Spleen (tissue), 13 donors: ENCODE measurements at places on chromosomes 2 and 18. TPM values are rescaled to one million over a fixed set of nuclear protein-coding genes. Genes with fewer than 3 reads are reported as not detected.

UCN gene
- polyA plus RNA-seq, result 2.5 TPM

DNA sequence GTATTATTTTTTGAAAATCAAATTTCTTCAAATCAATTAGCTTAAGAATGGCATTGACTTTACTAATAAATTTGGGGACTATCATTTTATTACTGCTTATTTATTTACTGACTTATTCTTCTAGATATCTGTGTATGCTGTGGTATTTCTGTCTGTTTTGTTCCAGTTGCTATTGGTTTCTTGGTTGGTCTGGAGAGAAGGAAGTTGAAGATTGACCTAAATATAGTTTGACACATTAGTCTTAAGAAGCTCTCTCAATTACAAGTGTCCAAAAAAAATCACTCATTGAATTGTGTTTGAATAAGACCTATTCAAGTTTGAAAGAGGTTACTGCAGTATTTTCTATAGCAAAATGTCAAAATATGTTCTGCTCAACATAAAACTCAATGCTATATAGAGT is 153.3 kb upstream of the KYNU start:
- no peak for DNase-seq

- no peak for DNase-seq
These were observed 119.0 kb upstream of the KLHL14 start for GRCh38 chr18:32891797-32892196.

DNA sequence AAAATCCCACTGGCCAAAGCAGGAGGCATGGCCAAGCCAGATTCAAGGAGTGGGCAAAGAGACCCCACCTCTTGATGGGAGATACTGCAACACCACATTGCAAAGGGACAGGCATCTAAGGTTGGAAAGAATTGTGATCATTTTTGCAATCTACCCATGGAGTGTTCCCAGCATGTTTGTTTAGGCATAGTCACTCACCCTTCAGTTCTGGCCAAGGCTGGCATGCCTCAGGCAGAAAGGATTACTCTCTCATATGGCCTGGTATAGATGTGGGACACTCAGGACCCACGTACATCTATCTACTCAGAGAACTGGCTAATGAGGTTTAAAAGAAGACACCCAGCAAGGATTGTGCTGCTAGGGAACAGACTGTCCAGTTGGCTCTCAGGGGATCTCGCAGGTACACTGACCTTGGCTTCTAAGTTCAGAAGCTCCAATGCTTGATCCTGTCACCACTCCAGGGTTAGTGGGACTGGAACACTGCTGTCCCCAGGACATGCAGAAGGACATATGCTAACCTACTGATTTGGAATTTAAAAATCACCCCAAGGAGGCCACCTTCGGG is 183.7 kb downstream of the KLHL29 start:
- no peak for DNase-seq

DNA sequence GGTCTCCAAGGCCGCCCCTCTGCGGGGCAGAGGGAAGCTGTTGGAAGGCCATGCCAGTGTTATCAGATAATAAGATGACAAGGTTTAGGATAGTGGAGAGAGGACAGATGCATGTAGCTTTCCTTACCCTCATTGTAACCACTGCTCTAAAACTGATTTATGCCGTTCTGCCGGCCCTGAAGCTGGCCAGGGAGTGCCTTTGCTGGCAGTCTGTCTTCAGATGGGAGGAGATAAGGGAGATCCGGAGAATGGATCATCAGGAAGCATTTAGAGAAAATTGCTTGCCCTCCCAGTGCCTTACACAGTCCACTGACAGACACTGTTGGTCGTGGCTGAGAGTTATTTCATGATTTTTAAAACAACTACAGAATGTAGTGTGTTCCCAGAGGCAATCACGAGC is 35.4 kb upstream of the MYO3B start:
- no peak for DNase-seq

GALNT5 gene
- 0.03 TPM for polyA plus RNA-seq

GRCh38 chr2:18643326-18644114 is 54.2 kb upstream of the NT5C1B start:
- DNase-seq, result no peak

DNA sequence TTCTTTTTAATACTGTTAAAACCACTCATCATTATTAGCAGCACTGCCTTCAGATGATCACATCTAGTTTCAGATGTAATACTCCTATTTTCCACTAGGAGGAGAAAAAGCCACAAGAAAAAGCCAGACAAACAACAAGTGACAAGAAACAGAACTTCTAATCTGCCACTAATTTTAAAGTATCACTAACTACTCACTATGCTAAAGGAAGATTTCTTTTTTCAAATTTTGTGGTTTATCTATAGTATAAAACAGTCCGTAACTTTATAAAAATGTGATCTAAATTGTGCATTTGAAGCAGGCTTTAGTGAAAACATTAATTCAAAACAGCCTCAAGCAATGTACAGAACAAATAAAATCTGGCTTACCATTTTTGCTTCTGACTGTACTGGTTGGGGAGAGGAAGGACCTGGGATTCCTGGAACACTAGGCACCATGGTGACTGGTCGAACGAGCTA is 56.8 kb downstream of the ATF2 start:
- no peak for DNase-seq

- no peak for DNase-seq
These were observed 45.5 kb downstream of the RAB12 start for GRCh38 chr18:8654503-8655451.

DNA sequence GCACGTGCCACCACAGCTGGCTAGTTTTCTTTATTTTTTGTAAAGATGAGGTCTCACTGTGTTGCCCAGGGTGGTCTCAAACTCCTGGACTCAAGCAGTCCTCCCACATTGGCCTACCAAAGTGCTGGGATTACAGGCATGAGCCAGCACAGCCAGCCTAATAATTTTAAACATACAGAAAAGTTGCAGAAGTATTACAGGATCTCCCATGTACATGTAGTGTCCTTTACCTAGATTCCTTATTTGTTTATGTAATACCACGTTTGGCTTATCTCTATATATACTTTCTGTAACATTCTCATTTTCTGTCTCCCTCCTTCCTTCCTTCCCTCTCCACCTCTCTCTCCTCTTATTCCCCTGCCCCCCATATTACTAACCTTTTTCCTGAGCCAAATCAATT is 41.7 kb downstream of the PPM1B start:
- DNase-seq, result no peak

GRCh38 chr2:231627384-231628120 is 34.9 kb downstream of the TEX44 start:
- DNase-seq, result no peak

- DNase-seq, result no peak
These were observed 210.1 kb upstream of the RAB6C start for GRCh38 chr2:129769185-129769991.

- DNase-seq, result no peak
These were observed 76.8 kb downstream of the CEP192 start for GRCh38 chr18:13067966-13068365.

- no peak for DNase-seq
These were observed 219.1 kb downstream of the CALCRL start for GRCh38 chr2:187228986-187229385.

DNA sequence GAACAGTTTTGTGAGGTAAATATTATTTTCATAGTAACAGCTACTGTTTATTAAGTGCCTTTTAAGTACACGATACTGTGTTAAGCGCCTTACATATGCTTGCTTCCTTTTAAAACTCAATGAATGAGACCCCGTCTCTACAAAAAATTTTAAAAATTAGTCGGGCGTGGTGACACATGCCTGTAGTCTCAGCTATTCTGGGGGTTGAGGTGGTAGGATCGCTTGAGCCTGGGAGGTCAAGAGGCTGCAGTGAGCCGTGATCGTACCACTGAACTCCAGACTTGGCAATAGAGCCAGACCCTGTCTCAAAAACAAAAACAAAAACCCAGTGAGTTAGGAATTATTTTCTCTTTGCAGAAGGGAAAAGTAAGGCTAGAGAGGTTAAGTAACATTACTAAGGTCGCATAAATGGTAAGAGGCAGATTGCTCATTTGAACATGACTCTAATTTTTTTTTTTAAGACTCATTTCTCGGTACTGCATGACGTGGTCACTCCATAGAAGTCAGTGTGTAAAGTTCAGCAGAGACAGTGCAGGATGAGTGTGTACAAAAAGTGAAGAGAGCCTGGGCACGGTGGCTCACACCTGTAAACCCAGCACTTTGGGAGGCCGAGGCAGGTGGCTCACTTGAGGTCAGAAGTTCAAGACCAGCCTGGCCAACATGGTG is 1.1 kb downstream of the METAP1D start:
- no peak for DNase-seq

GRCh38 chr2:69087912-69088240 is 74.9 kb downstream of the ANTXR1 start:
- DNase-seq, result no peak

FER1L5 gene
- not detected for polyA plus RNA-seq

DNA sequence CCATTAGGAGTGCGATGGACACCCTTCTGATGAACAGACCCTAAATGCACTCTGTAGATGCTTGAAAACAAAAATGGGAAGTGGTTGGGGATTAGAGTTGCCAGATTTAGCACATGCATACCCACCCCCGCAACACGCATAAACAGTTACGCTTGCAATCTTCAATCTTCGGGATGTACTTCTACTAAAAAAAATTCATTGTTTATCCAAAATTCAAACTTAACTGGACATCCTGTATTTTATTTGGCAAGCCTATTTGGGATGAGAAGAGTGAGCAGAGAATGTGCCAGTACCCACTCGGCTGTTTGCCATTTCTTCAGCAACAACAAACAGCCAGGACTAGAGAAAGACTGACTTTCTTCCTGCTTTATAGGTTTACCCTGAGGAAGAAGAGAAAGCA is 18.4 kb downstream of the KIAA2012 start:
- no peak for DNase-seq

DNA sequence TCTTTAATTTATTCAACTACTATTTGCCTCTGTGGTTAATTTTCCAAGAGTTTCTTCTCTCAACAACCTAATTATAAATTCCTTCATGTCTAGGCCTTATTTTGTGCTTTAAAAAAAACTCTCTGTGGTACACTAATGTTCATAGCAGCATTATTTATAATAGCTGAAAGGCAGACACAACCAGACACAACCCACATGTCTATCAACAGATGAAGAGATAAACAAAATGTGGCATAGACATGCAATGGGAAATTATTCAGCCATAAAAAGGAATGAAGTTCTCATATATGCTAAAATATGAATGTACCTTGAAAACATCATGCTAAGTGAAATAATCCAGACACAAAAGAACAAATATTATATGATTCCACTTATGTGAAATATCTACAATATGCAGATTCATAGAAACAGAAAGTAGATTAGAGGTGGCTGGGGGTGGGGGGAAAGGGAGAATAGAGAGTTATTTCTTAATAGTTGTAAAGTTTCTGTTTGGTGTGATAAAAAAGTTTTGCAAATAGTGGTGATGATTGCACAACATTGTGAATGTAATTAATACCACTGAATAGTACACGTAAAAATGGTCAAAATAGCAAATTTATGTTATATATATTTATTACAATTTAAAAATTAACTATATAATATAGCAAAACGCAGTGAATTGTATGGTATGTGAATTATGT is 28.1 kb upstream of the RASGRP3 start:
- DNase-seq, result no peak

DNA sequence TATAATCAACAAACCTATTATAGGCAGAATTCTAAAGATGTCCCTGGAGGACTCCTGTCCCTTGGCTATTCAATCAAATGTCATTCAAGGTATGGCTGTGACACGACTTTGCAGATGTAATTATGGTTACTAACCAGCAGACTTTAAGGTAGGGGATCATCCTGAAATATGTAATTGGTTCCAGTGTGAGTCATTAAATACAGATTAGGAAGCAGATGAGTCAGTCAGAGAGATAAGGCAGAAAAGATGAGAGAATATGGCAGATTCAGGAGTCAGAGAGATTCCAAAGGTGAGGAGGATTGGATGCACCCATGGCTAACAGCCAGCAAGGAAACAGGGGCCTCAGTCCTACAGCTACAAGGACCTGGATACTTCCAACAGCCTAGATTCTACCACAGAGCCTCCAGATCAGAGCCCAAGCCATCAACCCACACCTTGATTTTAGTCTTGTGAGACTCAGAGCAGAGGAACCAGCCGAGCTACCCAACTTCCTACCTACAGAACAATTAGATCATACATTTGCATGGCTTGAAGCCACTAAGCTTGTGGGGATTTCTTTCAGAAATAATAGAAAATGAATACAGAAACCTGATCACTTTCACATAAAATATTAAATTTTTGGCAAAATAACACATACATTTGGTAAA is 11.2 kb upstream of the PROM2 start:
- no peak for DNase-seq

GRCh38 chr2:113164930-113165585 is 8.7 kb upstream of the PSD4 start:
- peak; percentile 49 for DNase-seq

DNA sequence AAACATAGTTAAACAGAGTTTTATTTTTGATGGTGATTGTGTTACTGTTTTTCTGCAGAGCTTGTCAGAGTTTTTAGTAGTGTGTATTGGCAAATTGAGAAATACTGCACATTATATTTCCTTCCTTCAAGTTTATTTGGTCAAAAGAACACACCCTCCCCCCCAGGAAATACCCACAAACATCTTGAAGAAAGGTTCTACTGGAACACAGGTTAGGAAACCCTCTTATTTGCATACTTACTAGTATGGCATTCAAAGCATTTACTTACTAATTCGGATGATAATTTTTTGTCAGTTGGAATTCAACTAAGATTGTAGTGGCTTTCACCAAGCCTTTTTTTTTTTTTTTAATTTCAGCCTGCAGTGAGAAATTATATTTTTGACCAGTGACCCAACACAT is 9.1 kb downstream of the CAB39 start:
- DNase-seq, result no peak

IL37 gene
- not detected for polyA plus RNA-seq

GRCh38 chr18:26453386-26453901 is 94.9 kb downstream of the KCTD1 start:
- DNase-seq, result no peak

ANKRD29 gene
- 7.2 TPM for polyA plus RNA-seq

DNA sequence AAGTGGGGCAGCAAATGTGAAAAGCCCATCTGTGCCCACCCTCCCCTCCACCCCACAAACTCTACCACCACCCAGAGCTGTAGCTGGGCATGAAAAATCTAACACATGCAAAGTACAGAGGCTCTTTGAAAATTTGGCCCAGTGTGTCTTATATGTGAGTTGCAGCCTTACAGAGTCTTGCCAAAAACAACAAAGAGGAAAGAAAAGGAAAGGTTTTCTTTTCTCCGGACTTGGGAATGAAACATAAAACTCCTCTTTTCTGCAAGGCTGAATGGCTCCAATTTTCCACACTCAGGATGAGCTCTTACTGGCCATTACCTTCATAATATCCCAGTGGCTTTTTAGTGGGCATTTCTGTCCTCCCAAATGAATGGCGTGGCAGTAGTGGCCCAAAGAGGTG is 27.9 kb upstream of the POU3F3 start:
- DNase-seq, result no peak

DNA sequence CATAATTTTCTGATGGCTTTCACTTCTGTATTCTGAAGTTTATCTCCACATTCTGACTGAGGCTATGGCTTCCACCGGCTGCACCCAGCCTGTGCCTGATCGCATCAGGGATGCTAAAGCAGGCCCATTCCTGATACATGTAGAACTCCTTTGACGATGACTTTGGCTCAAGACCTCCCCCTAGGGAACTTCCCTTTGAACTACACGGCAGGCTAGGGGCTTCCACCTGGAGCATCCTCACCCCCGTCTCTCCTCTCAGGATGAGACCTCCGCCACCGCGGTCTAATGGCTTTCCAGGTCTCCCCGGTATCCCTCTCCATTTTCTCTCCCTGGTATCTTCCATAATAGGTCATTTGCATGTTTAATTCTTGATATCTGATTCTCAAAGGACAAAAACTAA is 214.9 kb upstream of the CHST9 start:
- no peak for DNase-seq

ZNF396 gene
- 1.0 TPM for polyA plus RNA-seq

AQP12B gene
- polyA plus RNA-seq, result 0.03 TPM

- no peak for DNase-seq
These were observed 49.4 kb upstream of the STON1 start for GRCh38 chr2:48480526-48480925.
